ENCODE measurements at places on chromosomes 2 and 18.

DNA sequence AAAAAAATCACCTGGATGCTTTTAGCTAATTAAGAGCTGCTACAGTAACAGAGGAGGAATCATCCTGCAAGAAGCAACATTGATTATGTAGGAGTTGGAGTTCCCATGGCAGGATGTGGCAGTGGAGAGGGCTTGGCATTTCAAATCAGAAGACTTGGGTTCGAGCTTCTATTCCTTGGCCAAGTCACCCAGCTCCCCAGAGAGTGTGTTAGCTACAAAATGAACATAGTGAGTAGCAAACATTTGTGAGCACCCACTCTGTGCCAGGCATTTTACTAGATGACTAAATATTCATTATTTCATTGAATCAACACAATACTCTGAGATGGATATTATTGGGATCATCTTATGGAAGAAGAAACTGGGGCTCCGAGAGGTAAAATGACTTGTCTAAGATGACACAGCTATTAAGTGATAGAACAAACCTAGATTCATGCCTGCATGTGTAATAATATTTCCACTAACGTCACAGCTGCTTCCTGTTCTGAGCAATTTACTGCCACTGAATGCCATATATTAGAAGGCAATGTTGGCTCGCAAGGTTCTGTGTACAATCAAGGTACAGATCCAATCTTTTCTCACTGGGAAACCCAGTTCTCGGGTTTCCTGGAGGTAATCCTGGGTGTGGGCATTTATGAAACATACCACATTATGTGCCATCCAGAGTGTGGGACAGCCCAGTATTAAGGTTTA lies 18.0 kb downstream of the NTSR2 start:
- DNase-seq = no peak

- no peak for DNase-seq
These were observed 81.2 kb downstream of the ZCCHC2 start for GRCh38 chr18:62603979-62604378.

- DNase-seq = no peak
These were observed 687.0 kb downstream of the NUP35 start for GRCh38 chr2:183811281-183811680.

GRCh38 chr2:232416521-232417470 lies 10.2 kb downstream of the ALPG start:
- DNase-seq = no peak

- DNase-seq = no peak
These were observed 87.4 kb downstream of the SMIM21 start for GRCh38 chr18:75339936-75340605.

DNA sequence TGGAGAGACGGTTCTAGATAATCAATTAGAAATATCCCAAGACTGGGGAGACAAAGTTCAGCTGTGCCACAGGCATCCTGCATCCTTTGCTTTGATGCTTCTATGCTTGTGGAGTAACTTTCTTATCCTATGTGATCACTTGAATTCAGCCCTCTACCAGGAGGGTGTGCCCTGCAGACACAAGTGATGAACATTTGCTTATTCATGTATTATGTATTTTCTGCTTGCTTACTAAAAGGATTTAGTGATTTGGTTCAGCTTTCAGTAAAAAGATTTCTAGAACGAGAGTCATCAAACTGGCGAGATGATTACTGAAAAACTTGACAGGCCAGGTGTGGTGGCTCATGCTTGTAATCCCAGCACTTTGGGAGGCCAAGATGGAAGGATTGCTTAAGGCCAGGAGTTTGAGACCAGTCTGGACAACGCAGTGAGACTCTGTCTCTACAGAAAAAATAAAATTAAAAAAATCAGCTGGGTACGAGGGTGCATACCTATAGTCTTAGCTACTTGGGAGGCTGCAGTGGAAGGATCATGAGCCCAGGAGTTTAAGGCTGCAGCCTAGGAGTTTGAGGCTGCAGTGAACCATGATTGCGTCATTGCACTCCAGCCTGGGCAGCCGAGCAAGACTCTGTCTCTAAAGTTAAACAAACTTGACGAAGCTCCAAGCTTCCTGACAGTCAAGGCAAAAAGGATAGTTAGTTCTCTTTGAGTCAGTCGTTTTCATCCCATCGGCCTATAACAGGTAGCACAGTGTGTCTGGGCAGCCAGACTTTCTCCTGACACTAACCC lies 13.3 kb downstream of the HK2 start:
- DNase-seq = no peak

- DNase-seq = no peak
These were observed 78.1 kb downstream of the MBOAT2 start for GRCh38 chr2:8925411-8925810.

DNA sequence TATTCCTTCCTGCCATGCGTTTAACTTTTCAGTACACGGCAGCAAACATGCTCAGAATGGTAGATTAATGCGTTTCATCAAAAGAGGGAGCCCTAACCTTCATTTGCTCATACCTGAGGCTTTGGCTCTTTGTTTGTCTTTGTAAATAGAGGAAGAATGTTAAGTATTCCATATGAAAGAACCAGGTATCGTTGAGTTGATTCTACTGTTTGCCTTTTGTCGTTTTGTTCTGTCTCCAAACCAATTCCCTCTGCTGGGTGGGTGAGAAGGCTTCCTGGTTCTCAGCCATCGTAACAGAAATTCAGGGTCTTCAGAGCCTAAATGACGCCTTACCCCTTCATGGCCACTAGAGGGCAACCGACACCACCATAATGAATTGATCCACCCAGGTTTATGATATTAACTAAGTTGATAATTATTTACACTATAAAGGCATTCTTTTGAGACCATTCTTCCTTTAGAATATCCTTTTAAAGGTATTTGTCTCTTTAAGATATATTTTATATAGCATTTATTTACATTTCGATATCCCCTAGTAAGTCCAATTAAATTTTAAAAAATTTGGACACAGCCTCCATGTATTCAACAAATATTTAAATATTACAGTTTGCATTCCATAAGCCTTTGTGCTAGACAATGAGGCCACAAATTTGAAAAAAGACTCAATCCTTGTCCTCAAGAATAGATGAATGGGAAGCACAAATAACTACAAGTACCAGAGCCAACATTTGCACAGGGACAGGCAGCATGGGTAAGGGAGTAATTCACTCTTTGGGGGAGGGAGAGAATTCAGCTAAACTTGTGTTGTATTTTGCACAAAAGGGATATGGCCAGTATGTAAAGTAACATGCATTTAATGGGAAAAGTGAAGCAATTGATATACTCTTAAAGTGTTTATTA lies 48.1 kb downstream of the TIMM21 start:
- peak; percentile 46 for DNase-seq

DNA sequence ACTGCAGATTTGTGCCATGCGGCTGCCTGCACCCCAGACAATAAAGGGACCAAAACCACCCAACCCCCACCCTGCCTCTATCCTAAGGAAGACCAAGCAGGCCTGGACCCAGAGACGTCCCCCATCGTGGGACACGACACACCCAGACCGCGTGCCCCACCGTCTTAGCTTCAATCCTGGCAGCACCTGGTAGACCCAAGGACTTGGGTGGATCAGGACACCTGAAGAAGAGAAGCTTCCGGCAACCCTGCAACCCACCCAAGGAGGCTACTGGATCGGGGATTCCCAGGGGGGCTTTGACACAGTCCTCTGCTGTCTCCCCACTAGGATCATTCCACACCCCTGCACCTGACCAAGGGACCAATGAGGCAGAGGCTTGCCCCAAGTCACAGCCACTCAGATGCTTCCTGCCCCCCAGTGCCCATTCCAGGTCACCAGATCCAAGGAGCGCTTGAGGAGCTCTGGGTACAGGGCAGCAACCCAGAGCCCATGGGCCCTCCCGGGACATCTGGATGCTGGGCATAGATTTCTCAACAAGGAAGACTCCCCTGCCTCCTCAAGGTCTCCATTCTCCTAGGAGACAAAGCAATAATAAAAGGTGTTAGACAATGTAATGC lies 3.6 kb downstream of the ALPI start:
- DNase-seq = no peak

DNA sequence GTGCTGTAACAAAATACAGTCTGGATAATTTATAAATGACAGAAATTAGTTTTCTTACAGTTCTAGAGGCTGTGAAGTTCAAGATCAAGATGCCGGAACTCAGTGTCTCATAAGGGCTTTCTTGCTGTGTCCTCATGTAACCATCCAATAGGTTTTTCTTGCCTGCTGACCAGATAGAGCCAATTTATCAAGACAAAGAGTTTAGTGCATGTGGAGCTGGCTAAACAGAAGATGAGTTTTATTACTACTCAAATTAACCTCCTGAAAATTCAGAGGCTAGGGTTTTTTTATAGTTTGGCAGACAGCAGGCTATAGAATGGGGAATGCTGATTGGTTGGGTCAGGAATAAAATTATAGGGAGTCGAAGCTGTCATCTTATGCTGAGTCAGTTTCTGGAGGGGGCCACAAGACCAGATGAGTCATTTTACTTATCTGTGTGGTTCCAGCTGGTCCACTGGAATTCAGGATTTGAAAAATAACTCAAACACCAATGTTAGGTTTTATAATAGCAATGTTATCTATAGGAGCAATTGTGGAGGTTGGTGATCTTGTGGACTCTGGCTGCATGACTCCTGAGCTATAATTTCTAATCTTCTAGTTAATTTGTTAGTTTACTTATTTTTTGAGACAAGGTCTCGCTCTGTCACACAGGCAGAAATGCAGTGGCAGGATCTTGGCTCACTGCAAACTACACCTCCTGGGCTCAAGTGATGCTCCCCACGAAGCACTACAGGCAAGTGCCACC lies 3.2 kb upstream of the PDK1 start:
- peak; percentile 75 for DNase-seq

DNA sequence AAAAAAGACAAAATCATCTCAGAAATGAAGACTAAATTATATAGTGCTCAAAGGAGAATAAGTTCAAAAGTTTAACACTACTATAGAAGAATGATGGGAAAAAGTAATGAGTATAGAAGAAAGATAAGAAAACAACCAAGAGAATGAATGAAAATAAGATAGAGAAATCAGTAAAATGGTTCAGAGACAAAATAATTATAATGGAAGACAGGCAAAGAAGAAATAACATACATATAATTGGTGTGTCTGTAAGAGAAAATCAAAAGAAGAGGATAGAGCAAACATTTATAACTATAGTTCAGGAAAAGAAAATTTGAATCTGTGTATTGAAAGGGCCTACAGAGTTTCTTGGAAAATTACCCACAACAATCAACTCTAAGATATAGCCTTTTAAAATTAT lies 43.5 kb downstream of the DNAH6 start:
- DNase-seq = no peak

DNA sequence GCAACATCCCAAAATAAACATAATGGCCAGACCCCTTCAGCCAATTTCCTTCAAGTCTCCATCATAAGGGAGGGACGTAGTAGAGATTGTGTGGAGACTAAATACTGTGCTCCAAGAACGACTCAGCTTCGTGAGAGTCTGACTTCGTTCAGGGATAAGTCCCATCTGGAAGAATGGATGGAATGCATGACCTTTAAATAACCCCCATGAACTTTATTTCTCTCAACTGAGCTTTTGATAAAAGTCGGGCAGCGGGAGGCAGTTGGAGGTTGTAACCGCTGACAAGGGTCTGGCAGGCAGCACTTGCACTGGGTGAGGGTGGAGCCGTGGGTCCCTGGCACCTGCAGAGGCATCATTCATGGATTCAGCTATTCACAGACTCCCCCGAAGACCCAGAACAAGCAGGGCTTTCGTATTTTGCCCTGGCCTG lies 115.9 kb downstream of the ZFP36L2 start:
- peak; percentile 90 for DNase-seq

DNA sequence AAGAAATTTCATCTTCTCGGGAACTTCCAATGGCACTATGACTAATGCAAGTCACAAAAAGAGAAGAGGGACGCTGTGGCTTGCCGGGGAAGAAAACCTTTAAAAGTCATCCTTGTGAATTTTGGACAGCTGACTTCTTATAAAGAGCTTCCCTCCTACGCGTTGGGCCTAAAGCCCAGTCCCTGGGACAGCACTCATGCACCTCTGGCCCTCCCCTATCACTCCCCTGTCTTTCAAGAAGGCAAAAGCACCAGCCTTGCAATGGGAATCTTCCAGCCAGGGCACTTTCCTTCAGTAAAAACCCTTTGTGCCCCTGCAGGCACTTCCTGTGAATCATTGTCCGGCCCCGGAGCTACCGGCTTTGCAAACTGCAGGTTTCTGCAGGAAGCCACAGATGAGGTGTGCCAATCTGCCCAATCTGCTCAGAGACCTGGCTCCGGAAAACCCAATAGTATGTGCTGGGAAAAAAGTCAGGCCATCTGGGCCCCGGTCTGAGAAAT lies 7.1 kb downstream of the MREG start:
- DNase-seq = no peak

GRCh38 chr2:199409759-199410529 lies 47.8 kb downstream of the SATB2 start:
- DNase-seq = peak; percentile 40

- DNase-seq = no peak
These were observed 1.4 kb upstream of the DOK6 start for GRCh38 chr18:69399253-69399652.

DNA sequence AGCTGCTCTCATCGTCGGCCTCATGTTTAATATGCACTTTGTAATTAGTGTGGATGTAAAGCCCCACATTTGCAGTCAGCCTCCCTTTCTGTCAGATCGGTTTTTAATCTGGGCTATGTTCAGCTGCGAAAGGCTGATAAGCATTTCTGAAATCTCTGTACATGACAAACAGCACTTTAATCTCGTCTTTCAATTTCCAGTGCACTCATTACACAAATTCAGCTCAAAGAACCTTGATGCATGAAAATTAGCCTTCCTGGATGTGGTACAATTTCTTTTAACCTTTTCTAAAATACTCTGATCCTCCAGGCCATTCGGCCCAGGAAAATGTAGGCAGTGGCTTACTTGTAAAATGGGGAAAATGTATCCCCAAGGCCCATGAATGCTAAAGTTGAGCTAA lies 265.1 kb downstream of the RND3 start:
- no peak for DNase-seq

- DNase-seq = no peak
These were observed 19.3 kb upstream of the CPS1 start for GRCh38 chr2:210536973-210537650.

- no peak for DNase-seq
These were observed 109.9 kb upstream of the CD302 start for GRCh38 chr2:159907909-159908308.

- DNase-seq = no peak
These were observed 55.4 kb upstream of the CDH20 start for GRCh38 chr18:61277808-61278207.

DNA sequence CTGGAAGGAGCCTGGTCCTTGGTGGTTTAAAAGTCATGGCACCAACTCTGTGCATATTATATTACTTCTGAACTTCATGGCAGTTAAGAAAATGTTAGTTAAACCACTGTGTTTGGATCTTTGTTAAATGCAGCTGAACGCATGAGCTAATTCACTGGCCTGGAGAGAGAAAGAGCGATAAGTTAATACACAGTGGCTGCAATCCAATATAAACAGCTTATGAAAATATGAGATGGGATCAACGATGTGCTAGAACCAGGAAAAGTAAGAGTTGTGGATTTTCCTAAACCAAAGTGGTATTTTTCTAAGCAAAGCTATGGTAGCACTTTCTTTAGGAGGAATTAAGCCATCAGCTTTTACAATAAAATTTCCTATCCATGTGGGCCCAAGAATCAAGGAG lies 326.7 kb downstream of the MTX2 start:
- DNase-seq = no peak
